ENCODE measurements at places on chromosomes 11 and 22.

- DNase-seq: no peak
Measured at GRCh38 chr11:129950101-129951091, 52.2 kb downstream of the PRDM10 start.

DNA sequence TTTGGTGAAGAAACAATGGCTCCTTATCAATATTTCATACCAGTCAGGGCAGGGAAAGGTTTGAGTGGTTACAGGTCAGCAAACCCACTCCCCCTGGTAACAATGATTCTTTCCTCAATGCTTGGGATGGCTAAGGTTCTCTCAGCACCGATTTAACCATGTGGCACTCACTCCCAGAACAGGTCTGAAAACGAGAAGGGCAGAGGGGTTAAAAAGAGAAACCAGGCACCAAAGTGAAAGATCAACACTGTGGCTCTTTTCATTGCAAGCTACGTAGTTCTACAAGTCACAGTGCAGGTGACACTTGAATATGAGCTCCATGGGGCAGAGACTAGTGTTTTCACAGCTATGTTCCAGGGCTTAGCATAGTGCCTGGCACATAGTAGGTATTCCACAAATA lies 132.4 kb downstream of the PLEKHA7 start:
- no peak for DNase-seq

- DNase-seq: no peak
Measured at GRCh38 chr22:37476389-37477329, 9.5 kb downstream of the MFNG start.

GRCh38 chr11:96191752-96192151 lies 151.2 kb downstream of the MAML2 start:
- no peak for DNase-seq

- DNase-seq: no peak
Measured at GRCh38 chr11:44327730-44328129, 17.8 kb upstream of the ALX4 start.

- DNase-seq: no peak
Measured at GRCh38 chr11:4134806-4135205, 40.2 kb downstream of the RRM1 start.

- no peak for DNase-seq
Measured at GRCh38 chr11:47852053-47852452, 3.9 kb upstream of the NUP160 start.

DNA sequence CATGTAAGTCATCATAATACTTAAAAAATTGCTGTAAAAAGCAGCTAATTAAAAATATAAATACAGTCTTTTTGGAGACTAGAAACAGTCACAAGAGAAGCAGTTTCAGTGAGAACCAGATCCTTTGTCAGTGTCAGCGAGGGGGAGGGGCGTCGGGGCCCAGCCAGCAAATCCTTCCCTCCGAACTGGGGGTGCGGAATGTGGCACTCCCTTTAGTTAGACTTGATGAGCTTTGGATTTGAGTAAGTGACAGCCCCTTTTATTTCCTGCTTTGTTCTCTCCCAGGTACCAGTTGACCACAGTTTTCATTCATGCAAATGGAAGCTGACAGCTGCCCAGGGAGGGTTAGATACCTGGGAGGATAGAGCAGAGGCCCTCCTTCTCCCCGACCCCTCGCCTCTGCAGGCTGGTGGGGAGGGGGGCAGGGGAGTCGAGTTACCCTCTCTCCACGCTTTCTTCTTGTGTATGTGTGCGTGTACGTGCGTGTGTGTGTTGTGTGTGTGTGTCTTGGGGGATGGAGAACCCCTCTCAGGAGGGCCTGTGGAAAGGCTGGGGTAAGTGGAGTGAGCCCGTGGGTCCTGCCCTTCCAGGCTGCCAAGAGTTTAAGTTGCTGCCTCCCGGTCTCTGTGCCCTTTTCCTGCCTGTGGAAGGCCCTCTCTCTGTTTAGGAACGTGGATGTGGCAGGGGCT lies 38.3 kb downstream of the PTPRJ start:
- DNase-seq: peak; percentile 36

GRCh38 chr22:23248583-23248982 lies 68.3 kb downstream of the BCR start:
- DNase-seq: no peak

DNA sequence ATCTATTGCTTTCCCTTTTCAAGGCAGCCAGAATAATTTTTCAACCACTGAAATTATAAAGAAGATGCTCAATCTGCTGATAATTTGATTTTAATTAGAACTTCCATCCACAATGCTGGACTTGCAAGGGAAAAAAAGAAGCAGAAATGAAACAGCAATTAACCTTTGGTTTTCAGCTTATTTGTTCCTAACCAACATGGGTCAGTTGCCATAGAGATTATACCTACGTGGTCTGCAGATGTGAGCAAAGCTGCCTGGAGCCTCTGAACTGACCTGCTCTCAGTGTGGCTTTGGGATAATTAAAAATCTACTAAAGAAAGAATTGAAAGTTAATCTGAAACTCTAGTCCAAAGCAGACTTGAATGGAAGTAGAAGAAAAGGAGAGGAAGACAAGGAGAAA lies 195.7 kb upstream of the API5 start:
- DNase-seq: no peak

DNA sequence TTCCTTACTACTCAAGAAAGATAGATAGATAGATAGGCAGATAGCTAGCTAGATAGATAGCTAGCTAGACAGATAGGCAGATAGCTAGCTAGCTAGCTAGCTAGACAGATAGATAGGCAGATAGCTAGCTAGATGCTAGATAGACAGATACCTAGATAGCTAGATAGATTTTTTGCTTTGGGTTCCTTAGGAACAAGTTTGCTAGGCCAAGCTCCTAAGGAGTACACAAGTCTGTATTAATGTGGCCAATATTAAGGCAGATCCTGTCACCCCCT lies 61.7 kb upstream of the VPREB1 start:
- DNase-seq: no peak

DNA sequence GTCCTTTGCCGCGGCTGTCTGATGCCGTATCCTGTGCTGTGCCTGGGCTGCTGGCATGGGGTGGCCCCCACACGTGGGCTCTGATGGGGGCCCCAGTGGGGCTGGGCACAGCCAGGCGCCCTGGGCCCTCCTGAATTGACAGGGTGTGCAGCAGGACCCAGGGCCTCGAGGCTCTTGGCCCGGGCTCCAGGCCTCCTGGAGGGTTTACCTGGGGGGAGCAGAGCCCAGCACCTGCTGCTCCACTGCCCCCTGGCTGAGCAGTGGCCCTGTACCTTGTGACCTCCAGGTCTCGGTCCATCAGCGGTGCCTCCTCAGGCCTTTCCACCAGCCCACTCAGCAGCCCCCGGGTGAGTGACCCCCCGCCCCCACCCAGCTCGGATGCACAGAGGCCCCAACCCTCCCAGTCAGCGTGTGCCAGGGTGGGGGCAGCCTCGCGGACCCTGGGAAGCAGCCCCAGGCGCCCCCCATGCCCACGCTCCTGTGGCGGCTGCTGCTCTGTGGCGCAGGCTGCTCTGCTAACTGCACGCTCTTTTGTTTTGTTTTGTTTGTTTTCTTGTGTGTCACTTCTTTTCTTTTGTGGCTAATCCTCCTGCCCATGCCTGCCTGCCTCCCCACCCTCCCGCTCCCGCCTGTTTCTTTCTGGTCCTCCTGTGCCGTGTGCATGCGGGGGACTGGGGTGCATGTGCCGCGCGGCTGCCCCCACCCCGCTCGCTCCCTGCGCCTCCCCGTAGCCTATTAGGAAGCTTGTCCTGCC lies 36.9 kb downstream of the MOB2 start:
- no peak for DNase-seq

- DNase-seq: no peak
Measured at GRCh38 chr11:10648871-10649270, 44.7 kb downstream of the IRAG1 start.

- no peak for DNase-seq
Measured at GRCh38 chr11:63969461-63969860, 5.0 kb upstream of the COX8A start.

GRCh38 chr11:6403539-6403938 lies 13.3 kb downstream of the SMPD1 start:
- no peak for DNase-seq

GRCh38 chr11:107337917-107338316 lies 119.7 kb downstream of the CWF19L2 start:
- DNase-seq: no peak

- DNase-seq: no peak
Measured at GRCh38 chr11:127631974-127632373, 631.4 kb upstream of the KIRREL3 start.

DNA sequence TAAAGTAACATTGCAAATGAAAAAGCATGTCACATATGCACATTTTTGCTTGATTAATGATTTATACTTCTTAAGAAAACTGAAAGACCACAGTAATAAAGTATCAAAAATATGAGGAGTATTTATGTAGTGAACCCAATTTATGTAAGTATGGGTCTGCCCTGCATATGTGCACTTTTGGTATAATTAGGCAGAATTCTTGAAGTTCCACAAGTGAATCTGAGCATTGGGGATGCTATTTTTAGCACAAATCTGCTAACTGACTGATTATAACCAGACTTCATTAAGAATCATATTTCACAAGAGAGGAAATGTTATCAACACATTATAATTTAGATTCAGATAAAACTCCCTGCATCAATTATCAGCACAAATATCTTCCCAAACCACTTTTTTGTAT lies 407.1 kb upstream of the LRRC4C start:
- DNase-seq: no peak

GRCh38 chr11:63767565-63768236 lies 874 bp downstream of the ZFTA start:
- DNase-seq: no peak

- no peak for DNase-seq
Measured at GRCh38 chr22:27352426-27352825, 449.1 kb downstream of the MN1 start.

GRCh38 chr11:121650351-121651256 lies 197.8 kb upstream of the SORL1-AS1 start:
- DNase-seq: no peak

DNA sequence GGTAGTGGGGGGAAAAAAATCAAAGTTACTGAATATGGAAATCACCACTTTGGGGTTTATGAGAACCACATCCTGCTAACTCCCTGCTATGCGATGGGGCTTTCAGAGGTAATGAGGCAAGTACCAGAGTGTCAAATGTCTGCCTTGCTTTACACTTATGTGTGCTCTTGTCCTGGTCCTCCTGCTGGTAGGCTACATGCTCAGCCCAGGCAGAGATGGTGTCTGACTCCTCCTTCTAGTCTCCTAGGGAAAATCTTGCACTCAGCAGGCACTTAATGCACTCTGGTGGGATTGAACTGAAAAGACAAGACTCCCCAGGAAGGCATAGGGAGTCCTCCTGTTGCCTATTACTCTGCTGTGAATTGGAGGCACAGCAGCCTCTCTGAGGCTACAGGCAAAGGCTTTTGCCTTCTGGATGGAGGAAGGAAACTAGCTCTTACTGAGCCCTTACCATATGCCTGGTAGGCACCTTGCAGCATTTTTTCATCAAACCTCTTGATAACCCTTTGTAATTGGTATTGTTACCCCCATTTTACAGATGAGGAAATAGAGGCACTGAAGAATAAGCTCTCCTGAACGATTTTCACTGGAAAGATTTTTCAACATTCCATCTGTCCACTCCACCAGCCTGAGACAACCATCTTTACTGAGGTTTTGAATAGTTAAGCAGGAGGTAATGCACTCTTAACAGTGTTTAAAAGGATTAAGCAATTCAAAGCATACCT lies 132.1 kb upstream of the PAX6 start:
- DNase-seq: no peak

- no peak for DNase-seq
Measured at GRCh38 chr22:29260601-29261315, 7.0 kb downstream of the RHBDD3 start.

DNA sequence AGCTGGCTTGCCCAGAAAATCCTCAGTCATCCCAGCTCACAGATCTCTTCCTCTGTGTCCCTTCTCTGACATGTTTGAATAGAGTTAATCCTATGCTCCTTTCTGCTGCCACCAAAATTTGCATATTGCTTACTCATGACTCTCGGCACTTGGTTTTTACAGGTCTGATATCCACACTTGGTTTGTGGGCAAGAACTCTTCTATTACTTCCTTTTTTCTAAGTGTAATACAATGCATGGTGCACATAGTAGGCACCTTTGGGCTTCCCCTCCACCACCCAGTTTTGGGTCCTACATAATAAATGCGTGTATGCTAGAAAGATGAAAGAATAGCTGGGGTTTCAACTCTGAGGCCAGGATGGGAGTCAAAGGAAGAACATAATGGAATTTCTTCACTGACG lies 69.7 kb upstream of the GRK3 start:
- no peak for DNase-seq

DNA sequence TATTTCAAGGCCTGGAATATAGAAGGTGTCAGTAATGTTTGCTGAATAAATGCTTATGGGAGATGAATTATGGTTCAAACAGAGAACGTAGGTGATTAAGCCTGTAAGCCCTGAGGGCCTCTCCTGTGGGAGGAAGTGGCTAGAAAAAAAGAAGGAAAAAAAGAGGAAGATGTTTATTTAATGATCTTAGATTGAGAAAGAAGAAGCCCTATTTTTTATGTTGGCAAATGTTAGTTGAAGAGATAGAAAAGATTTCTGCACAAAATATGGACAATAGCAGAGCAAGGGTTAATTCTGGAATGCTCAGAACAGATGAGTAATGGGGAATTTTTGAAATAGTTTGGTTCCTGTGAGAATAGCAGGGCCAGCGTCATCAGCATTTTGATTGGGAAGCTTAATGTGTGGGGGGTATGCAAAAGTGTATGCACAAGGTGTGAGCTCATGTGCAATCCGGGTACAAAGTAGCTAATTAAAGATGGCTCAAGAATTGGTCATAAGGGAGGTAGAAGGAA lies 95.7 kb downstream of the TEAD1 start:
- no peak for DNase-seq

- DNase-seq: no peak
Measured at GRCh38 chr11:90704510-90704909, 481.7 kb upstream of the CHORDC1 start.

DNA sequence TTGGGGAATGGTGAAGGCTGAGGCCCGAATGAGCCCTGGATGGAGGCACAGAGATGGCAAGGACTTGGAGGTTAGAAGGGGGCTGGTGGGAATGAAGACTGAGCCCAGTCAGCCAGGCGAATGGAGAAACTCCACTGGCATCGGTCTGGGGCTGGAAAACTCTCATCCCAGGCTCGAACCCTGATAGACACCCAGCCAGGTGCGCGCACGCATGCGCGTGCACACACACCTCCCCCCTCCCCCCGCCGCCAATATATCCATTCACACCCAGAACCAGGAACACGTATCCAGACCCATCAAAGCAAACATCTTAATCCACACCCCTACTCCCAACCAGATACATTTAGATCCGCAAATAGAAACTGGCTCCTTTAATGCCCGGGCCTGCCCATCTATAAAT lies 139.3 kb downstream of the CEP164 start:
- DNase-seq: no peak

GRCh38 chr11:19650467-19650866 lies 62.2 kb upstream of the NAV2 start:
- no peak for DNase-seq
